ENCODE measurements at places on chromosomes 2 and 18. TPM values are rescaled to one million over a fixed set of nuclear protein-coding genes. Genes with fewer than 3 reads are reported as not detected.
A peak's percentile ranks its signal among the peaks of the same experiment; 100 is the strongest.

GRCh38 chr2:233833345-233833744 lies 21.0 kb downstream of the HJURP start:
- DNase-seq: no peak

DNA sequence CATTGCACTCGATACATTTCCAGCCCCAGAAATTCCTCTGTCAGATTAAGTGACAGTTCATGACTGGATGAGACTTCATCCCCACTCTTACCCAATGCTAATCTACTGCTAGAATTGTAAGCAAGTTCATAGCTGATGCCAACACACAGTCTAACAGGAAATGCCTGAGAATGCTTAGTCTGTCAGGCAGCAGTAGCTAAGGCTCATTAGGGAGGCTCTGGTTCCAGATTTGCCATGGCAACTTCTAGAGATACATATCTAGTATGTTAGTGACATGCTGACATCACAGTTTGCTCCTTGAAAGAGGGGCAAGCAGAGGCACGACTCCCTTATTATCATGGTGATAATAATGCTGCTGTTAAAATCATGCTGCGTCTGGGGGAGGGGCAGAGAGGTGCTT lies 198.4 kb downstream of the RBM43 start:
- DNase-seq: no peak

DNA sequence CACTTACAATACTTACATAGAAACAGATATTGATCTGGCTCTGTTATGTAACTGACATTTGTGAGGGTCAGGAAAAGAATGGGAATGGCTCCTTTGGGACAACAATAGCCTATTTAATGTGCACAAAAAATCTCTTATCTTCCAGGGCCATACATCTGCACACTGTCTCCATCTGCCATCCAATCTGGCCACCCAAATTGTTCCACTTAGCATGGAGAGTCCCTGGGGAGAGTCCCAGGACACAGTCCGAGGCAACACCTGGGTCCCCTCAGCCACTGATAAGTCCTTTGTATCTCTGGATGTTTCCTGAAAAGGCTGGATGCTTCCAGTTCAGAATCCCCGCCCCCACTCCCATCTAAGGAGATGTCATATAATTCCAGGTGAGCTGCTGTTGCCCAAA lies 274.2 kb upstream of the NCKAP5 start:
- peak; percentile 73 for DNase-seq

DNA sequence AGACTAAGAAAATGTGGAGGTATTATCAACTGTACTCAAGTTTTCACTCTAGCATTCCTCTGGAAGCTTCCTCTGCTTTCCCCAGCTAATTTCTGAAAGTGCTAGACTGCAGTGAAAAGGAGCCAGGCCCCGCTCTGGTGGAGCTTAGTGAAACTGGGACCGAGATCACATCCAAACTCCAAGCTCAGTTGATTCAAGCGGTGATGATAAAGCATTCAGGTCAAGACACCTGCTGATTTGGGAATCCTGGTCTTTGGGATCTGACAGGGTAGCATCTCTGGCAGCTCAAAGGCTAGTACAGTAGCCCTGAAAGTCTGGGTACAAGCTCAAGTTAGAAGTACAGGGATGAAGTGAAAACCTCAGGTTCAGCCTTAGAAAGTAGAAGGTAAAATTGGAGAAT lies 120.2 kb upstream of the CRIM1 start:
- no peak for DNase-seq

The PTPRN gene
- total RNA-seq: 104 TPM

DNA sequence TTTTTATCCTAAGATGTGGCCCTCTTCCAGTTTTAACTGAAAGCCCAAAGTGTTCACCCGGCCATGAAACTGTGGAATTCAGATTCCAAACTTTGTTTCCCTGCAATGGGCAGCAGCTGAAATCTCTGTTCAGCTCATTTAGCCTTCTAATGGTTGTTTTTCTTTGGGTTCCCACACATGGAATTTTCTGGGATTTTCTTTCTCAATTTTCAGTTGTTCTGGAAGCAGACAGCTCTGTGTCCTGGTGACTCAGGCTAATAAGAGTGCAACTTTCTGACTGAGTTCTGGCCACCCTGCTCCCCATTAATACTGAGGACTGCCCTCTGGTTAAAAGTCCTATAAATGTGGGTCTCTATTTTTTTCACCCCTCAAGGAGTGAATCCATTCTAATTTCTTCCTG lies 78.5 kb downstream of the PMS1 start:
- no peak for DNase-seq

DNA sequence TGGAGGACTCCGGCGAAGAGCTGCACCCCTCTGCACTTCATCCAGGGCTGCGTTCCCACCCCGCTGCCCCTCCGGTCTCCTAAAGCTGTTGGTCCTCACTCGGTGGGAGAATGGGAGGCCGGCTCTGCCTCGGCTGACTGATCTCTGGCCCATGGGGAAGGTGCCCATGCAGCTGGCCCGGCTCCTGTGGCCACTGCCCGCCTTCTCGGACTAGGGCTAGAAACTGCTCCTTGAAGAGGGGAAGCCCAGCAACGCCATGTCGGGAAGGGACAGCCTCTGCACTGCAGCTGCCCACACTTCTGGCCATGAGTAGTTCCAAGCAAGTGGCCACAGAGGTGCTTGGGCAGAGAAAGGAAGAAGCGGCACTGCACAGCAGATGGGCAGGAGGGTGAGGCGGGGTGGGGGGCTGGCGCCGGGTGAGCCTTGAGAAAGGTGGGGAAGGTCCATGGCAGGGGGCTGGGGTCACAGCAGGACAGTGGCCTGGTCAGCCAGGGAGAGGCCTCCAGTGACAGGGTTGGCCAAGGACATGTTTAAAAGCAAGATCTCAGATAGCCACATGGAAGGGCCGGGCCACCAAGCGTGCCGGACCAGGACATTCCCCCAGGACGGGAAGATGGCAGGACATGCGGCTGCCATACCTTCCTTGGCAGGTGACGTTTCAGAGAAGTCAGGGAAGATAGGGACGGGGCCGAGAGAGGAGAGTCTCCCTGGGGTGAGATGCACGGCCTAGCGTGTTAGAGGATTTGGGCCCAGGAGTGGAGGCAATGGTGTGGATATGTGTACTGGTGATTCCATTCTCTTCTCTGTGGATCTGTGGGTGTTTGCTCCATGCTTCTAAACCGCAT lies 158.8 kb upstream of the HDAC4 start:
- DNase-seq: peak; percentile 6

The GREB1 gene
- 134 TPM for total RNA-seq

The MOGAT1 gene
- not detected for total RNA-seq

- no peak for DNase-seq
Measured at GRCh38 chr2:43729491-43730174, 44.2 kb upstream of the DYNC2LI1 start.

- DNase-seq: no peak
Measured at GRCh38 chr2:134216152-134216829, 37.6 kb upstream of the MGAT5 start.

The ADD2 gene
- total RNA-seq: 373 TPM

GRCh38 chr2:17658251-17658843 lies 95.3 kb downstream of the SMC6 start:
- no peak for DNase-seq

- peak; percentile 43 for DNase-seq
Measured at GRCh38 chr2:177551989-177552421, 159.4 kb downstream of the AGPS start.

DNA sequence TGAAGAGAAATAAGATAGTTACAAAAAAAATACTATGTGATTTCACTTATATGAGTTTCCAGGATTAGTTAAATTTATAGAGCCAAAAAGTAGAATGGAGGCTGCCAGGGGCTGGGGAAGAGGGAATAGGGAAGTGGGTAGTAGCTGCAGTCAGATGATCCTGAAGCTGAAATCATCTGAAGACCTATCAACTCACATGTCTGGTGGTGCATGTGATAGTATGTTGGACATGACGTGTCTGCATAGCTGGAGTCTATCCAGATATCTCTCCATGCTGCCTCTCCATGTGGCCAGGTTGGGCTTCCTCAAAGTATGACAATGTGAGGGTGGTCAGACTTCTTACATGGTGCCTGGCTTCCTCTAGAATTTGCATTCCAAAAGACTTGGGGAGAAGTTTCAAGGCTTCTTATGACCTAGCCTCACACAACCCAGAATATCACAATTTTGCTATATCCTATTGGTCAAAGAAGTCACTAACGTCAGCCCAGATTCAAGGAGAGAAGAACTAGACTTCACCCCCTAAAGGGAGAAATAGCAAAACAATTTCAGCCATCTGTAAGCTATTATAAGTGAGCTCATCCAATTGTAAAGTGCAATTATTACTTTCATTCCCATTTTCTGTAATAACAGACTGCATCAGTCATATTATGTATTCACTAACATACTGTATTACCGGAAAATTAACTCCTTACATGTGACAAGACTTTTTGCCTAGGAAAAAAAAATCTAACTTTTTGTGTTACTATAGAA lies 14.0 kb upstream of the ZNF396 start:
- DNase-seq: no peak

The GULP1 gene
- total RNA-seq: 17.7 TPM

- no peak for DNase-seq
Measured at GRCh38 chr2:66470199-66470598, 35.3 kb downstream of the MEIS1 start.

The MPP4 gene
- total RNA-seq: 0.25 TPM

DNA sequence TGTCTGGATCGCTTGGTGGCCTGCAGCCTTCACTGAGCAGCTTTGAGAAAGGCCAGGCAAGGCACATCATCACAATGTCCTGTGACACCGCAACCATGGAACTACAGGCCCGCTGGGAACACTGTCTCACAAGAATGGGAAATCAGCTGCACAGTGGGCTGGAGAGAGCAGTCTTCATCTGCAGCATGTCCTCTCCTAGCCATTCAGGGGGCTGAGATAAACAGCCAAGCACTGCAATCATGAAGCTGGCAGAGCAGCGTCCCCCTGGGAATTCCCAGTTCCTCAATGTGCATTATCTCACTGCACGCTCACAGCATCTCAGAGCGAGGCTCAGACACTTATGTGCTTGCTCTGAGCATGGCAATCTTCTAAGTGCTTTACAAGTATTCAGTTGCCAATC lies 1.9 kb downstream of the CMPK2 start:
- DNase-seq: peak; percentile 68

The FAM124B gene
- total RNA-seq: 1.3 TPM

The GALNT5 gene
- total RNA-seq: 0.10 TPM

GRCh38 chr2:173027181-173028128 lies 48.2 kb upstream of the MAP3K20 start:
- peak; percentile 76 for DNase-seq

DNA sequence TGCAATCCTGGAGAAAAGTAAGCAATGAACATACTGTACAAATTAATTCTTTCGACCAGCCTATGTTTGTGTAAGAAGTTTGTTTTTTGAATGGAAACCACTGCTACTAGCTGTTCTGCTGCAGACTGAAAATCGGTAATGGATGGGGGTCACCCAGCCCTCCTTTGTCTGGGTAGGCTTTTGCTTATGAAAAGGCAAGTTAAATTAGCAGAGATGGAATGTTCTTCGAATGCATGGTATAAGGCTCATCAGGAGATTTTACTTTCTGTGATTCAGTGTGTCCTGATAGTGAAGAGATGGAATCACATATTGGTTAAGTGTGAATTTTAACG lies 53.8 kb downstream of the EEF1B2 start:
- DNase-seq: no peak

- DNase-seq: no peak
Measured at GRCh38 chr2:69911985-69912563, 2.8 kb upstream of the MXD1 start.

GRCh38 chr2:112033600-112033999 lies 21.5 kb upstream of the TMEM87B start:
- no peak for DNase-seq

- DNase-seq: no peak
Measured at GRCh38 chr2:47038656-47039488, 116.2 kb downstream of the STPG4 start.

DNA sequence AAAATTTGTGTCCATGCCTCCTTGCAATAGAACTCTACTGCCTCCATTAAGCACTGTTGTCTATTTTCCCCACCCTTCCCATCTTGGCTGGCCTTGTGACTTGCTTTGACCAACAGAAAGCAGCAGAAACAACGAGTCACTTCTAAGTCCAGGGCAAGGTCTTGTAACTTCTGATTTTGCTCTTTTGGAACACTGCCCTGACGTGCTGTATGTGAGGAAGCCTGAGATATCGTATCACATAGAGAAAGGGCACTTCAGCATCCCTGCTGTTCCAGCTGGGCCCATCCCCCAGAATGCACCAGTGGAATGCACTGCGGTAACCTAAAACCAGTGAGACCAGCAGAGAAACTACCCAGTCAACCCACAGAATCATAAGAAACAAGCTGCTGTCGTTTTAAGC lies 28.1 kb downstream of the NCKAP1 start:
- peak; percentile 38 for DNase-seq

The TPO gene
- total RNA-seq: not detected

DNA sequence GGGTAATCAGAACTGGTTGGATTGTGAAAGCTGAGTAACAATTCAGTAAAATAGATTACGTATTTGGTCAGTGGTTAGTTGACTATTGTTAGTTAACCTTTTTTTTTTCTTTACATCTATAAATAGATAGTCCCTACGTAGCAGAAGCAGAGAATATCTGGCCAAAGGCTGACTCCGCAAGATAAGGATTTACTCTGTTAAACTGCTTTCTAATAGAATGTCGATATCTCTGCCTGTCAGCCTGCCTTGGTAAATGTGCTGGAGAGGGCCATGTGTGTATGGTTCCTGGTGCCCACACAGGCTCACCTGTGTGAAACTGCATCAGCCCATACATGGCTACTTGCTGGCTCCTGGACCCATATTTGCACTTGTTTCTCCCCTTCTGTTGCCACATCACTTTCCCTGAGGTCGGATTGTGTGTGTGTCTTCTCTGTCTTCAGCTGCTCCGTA lies 94.4 kb downstream of the CRIM1 start:
- no peak for DNase-seq

The TMEM169 gene
- total RNA-seq: 166 TPM

The VWC2L gene
- 0.15 TPM for total RNA-seq

GRCh38 chr2:135851858-135852257 lies 14.9 kb upstream of the LCT start:
- DNase-seq: no peak

The RAB6D gene
- not detected for total RNA-seq

DNA sequence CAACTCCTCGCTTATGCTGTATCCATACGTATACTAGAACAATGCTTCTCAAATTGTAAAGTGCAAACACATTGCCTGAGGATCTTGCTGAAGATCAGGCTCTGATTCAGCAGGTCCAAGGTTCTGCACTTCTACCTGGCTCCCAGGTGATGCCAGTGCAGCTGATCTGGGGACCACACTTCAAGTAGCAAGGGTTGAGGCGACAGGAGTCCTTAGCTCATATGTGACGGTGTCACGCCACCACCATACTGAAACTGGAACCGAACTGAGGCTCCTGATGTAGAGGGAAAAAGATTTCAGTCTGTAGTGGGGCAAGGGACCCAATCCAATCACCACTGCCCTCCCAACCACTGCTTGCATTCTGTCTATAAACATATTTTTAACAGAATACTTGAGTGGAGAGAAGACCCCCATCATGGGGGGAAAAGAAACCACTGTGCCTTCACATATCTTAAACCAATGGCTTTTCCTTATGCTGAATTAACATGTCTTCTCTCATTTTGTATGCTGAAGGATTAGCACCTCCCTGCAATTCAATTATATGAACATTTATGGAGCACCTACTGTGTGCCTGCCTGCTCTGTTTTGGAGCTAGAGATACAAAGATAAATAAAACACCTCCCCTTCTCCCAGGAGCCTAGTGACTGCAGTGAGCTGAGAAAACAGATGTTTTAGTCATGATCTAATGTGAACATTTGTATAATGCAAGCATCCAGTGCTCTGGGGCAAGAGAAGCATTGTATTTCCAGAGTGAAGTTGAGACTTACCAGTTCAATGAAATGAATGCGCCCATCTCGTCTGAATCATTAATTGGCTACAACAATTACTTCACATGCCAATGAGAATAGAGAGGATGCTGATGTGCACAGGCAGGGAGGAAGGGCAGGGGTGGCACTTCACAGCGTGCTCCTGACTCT lies 6.6 kb upstream of the ASAP2 start:
- DNase-seq: no peak

The XPO1 gene
- 103 TPM for total RNA-seq
